ENCODE measurements at places on chromosomes 2 and 18.

- DNase-seq = no peak
Measured at GRCh38 chr2:173568054-173568453, 213.4 kb downstream of the CDCA7 start.

- no peak for DNase-seq
Measured at GRCh38 chr2:126496493-126496892, 159.5 kb upstream of the GYPC start.

DNA sequence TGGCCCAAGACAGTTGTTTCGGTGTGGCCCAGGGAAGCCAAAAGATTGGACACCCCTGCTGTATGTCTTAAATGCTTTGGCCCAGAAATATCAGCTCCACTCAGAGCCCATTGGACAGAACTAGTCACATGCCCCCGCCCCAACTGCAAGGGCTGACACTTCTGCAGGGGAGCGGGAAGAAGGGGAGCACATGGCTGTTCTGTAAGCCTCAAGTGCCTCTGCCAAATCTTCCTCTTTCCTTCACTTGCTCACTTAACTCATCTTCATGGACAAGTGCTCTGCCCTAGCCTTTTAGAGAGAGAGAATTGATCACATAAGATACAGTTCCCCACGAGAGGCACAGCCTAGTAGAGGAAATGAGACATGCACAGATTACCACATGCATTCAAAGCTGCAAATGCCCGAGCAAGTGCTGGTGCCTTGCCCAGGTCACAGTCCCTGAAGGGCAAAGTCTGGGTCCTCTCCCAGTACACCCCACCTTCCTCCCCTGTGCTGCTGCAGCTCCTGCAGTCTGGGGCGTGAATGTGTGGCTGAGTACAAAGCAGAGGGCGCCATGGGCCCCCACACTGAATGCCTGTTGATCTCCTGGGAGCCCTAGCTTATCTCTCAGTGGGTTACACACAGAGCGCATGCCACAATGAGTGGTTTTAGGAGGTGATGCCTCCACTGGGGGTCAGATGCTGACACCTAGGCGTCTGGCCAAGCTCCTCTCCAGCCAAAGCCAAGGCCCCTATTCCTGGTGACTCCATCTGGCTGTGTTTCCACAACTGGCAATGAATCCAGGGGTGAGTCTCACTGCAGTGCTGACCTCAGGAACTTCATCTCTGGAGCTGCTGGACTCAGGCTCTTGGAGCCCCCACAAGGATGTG is 135.3 kb downstream of the CTIF start:
- DNase-seq = no peak

- peak; percentile 97 for DNase-seq
Measured at GRCh38 chr2:8598295-8599165, 83.3 kb upstream of the ID2 start.

DNA sequence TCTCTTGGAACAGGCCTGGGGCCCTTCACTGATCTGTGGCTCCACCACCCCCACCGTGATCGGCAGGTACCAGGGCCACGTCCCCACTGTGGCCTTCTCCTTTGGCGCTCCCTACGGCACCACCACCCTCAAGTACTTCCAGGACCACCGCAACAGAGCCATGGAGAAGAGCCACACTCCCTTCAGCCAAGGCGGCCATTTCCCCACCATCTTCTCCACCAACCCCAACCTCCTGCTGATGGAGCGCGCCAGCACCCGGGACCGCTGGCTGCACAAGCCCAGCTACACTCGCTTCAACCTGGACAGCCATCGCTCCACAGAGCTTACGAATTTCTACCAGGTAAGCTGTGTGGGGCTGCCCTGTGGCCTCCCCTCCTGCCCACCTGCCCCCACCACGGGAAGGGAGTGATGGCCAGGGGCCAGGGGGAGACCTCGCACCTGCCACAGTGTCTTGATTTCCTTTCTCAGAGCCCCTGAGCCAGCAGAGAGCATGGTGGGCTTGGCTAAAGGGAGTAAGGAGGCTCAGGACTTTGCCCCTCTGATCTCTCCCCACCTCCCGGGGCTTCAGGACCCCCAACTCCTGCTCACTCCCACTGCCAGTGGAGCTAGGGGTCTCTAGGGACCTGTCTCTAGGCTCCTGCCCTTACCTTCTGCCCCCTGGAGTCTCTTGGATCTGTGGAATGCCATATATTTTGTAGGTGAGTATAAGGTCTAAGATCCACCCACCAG is 65.2 kb downstream of the CIB4 start:
- DNase-seq = no peak

DNA sequence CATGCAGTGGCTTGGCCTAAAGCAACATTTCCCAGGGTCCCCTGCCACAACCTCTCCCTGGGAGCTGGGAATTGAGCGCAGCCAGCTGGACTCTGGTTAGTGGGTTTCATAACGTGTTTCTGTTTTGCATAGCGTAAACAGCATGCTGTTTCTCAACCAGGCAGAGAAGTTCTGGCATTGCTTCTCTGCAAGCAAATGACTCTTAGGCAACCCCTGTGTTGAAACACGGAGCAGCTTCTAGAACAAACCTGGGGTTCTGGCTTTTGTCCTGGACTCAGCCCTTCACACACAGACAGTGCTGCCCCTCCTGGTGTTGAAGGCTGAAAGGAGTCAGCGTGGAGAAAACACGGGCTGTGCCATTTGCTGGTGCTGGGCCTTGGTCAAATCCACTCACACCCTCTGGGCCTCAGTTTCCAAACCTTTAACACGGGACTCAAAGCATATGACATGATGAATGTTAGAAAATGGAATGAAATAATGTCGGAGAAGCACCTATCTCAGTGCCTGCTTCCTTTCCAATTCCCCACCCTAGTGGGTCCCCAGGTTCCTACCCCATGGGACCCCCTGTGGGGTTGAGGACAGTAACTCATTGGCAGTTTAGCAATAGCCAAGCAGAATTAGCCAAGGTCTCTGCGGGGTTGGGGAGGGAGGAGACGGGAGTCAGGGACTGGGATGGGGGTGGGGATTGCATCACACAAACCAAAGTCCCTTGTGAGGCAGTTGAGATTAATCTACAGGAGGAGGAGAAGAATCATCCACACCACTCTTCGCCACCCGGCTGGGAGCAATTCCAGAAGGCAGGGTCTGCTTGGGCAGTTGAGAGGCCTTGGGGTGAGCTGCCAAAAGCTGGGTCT is 30.2 kb upstream of the IL1R2 start:
- peak; percentile 88 for DNase-seq

DNA sequence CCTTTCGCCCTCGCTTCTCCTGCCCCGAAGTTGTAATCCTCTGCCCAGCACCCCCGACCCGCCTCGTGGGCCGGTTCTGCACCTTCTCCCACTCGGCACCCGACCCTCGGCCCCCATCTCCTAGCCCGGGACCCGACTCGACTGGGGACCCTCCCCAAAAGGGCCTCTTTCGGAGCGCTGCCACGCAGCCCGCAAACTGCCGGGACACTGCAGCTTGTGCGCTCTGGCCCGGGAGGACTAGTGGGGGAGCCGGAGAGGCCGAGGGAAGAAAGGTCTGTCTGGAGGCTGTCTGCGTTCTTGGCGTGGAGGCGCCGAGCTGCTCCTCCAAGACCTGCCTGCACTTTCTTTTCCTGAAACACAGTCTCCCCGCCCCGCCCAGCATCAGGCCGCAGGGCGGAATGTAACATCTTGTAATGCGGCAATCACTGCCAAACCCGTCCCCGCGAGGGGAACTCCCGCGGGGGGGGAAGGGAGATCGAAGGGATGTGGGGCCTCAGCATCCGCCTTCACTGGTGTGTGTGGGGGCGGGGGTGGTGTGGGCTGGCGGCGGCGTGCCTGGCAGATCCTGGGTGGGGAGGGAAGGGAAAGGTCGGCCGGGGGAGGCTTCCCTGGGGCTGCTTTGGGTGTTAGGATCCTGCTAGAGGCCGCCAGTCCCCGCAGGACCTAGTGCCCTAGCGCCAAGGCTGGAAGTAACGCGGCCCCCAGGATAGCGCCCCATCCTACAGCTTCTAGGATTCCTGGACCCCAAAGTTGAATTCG is 7.4 kb downstream of the DLX2 start:
- DNase-seq = peak; percentile 89

GRCh38 chr18:22170421-22171257 is 1.2 kb downstream of the GATA6 start:
- peak; percentile 73 for DNase-seq

DNA sequence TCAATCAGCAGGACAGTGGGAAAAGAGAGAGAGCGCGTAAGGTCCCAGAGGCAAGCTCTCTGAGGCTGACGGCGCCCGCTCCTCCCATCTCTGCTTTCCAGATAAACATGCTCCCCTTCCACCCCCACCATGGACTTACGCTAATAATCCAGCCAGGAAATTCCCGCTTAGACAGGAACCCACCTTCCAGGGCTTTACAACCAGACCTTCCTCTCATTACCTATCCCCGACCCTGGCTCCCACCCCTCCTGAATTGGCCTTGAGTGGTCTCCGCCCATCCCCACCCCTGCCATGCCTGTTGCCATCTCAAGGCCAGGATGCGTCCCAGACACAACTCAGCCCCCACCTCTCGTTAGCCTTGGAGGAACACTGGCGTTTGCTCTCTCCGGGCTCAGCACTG is 131.1 kb downstream of the SMAD2 start:
- DNase-seq = no peak

- DNase-seq = no peak
Measured at GRCh38 chr2:239399921-239400595, 762 bp downstream of the HDAC4 start.

GRCh38 chr2:85257359-85257969 is 70.3 kb downstream of the TGOLN2 start:
- no peak for DNase-seq

- DNase-seq = no peak
Measured at GRCh38 chr2:240248721-240249422, 108.4 kb upstream of the OTOS start.

GRCh38 chr2:105952131-105952530 is 207.4 kb downstream of the NCK2 start:
- DNase-seq = no peak

Measured in fibroblast of skin of right biceps (primary cell).